ENCODE measurements at places on chromosomes 5 and 9.

DNA sequence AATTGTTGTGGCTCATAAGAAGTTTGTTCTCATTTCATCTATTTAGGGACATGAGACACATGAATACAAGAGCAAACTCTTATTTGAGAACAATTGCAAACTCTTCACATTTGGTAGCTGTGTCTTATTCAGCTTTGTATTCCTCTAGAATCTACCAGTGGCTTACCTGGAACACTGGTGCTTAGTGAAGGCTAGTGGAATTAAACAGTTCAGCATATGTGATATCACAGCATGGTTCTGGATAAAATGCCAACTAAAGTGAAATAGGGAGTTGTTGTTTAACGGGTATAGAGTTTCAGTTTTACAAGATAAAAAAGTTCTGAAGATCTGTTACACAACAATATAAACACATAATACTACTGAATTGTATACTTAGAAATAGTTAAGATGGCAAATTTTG, 48.9 kb downstream of the NRG2 start:
- no peak for DNase-seq

GRCh38 chr5:95923918-95924544, 37.6 kb downstream of the ELL2 start:
- no peak for DNase-seq

DNA sequence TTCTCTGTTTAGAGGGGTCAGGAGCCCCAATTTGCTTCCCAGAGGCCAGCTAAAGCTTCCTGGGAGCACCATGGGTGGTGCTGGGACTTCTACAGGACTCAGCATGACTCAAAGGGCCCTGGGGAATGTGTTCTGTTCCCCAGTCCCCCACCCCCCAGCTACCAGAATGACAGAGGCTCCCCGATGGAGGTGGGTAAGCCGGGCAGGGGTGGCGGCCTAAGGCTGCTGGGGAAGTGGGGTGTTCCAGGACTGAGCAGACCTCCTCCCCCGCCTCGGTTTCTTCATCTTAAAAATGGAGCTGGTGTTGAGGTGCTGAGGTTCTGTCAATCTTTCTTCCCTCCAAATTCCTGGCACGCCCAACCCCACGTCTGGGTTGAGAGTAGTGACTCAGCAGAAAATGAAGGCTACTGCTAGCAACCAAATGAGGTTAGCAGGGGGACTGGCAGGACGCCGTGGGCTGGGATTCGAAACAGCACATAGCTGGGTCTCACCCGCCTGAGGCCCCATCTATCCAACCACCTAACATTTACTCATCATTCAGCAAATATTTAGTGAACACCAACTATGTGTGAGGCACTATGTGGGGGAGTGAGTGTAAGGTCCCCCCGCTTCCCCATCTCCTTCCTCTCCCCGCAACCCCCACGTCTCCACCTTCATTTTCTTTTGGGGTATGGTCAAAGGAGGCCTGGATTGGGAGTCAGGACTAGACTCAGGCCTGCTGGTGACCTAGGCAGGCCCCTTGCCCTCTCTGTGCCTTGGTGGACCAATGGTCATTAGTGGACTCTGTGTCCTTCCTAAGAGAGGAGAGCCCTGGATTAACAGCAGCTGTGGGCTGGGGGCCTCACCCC, 50.2 kb downstream of the C9orf50 start:
- no peak for DNase-seq

DNA sequence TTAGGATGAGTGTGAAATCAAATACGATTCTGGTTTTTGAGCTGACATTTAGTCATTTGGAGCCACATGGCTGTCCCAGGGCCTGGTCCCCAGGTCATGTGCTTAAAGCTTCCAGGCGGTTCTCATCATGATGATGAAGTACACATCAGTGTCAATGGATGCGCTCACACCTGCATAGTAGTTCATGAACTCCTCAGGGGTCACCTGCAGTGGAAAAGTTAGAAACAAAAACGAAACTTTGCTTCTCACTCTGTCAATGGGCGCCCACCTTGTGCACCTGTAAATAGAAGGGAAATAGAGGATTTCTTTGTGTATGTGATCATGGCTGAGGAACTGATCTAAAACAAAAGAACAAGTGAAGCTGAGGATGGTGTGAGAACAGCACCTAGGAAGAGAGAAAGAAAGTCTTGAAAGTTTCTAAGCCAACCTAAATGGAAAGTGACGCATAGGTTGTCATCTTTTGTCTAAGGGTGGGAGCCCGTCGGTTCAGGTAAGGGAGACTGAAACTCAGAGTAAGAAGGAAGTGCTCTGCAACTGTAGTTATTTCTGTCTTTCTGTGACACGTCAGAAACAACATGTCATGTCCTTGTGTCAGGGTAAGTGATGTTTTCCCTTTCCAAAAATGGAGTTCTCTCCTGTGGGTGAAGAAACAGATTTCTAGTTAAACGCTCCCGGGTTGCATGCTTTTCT, 33.8 kb downstream of the CAPSL start:
- DNase-seq, result no peak
